M059J (cell line): ENCODE measurements at places on chromosomes 11 and 22. TPM values are rescaled to one million over a fixed set of nuclear protein-coding genes. Genes with fewer than 3 reads are reported as not detected.

The KCTD17 gene
- 6.8 and 13.1 TPM in 2 replicates for total RNA-seq

DNA sequence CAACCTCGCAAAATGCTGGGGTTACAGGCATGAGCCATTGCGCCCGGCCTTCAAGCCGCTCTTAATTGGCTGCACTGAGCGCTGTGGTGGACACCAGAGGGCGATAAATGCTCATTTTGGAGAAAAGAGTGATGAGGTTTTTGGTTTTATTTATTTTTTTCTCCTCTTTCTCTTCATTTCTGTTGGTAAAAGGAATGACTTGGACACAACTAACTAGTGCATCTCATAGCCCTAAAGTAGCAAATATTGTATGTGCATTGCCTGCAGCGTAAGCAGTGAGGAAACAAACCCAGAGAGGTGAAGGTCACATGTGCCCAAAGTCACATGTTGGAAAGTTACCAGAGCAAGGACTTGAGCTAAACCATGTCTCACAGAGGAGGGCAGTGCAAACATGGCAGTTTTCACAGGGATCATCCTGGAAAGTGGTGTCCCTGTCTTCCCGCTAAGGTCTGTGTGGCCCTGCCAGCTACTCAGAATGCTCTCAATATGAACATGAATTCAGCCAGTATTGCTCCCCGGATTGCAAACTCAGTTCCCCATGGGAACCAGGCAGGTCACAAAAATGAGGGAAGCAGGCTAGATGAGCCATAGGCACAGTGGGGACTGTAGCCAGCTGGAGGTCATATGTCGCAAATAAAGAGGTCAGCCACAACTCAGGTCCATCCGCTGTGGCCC is 8.6 kb upstream of the CD82 start:
- peak; percentile 69 for DNase-seq

DNA sequence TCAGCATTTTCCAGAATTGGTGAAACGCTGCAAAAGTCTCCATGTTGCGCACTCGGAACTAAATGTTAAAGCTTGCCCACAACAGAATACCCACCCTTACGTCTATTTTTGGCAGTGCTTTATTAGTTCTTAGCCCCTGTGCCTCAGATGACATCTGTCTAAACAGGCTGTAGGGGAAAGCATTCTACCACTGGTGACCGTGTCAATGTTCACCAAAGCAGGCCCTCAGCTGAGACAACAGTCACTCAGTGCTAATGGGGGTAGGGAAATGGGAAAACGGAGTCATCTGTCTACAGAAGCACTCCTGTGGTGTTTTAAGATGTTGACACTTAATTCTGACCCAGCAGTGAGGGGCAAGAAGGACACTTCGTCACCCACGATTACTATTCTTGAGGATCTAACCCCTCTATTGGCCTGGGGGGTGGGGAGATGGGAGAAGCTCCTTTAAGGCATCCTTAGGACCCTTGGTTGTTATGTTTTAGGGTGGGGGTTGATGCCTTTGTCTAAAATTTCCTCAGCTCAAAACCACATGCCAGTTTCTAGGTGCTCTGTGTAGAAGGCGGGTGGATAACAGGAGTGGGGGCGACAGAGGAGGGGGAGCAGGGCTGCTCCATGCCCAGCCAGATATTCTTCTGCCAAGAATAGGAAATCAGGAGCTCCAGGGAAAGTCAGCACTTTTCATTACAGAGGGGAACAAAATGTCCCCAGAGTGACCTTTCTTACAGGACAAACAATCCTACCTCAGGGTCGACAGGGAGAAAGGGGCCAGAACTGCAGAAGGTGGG is 15.6 kb upstream of the MFRP start:
- DNase-seq: no peak

The NPAS4 gene
- not detected in 2 replicates for total RNA-seq

DNA sequence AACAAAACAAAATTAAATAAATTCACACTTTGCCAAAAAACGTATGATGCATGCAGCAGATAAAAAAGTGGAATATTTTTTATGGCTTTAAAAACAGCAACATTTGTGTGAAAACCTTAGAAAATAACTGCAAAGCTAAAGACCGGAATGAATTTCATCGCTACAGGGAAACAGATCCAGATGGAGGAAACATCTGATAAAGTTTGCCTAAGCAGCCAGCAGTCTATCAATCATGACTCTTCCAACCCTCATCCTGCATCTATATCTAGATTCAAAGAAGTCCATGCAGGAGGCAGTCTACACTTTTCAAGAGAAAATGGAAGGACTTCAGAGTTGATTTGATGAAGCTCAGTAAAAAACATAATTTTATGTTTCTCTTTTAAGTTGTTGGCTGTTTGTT is 126.8 kb downstream of the SWAP70 start:
- no peak for DNase-seq

- no peak for DNase-seq
Observed at GRCh38 chr11:20770414-20770946, 101.1 kb downstream of the NELL1 start.

DNA sequence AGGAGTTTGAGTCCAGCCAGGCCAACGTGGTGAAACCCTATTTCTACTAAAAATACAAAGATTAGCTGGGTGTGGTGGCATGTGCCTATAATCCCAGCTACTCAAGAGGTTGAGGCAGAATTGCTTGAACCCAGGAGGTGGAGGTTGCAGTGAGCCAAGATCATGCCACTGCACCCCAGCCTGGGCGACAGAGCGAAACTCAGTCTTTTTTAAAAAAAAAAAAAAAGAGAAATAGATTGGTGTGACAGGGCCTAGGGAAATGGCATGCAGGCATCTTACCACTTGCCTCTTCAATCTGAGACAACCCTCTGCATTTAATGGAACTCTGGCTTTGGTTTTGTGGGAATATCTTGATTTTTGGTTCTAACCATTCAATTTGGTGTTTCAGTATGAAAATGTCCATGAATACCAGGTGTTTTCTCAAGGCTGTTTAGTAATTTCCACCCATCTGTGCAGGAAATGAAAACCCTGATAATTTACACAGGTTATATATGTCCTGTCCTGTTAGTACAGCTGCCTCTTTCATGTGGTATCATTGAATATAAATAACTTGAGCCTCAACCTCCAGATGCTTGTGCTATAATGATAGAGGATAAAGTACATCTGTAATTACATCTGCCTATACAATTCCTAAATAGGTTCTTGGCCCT is 8.4 kb downstream of the XBP1 start:
- no peak for DNase-seq

The RASD2 gene
- total RNA-seq: 1.6 and 2.4 TPM in 2 replicates

GRCh38 chr22:27393371-27393770 is 408.2 kb downstream of the MN1 start:
- DNase-seq: peak; percentile 66

- no peak for DNase-seq
Observed at GRCh38 chr11:69394869-69395246, 86.6 kb upstream of the LINC01488 start.

- DNase-seq: peak; percentile 93
Observed at GRCh38 chr11:34773826-34774225, 142.4 kb downstream of the APIP start.

The FXYD2 gene
- not detected in 2 replicates for total RNA-seq

- no peak for DNase-seq
Observed at GRCh38 chr22:45195616-45196015, 31.9 kb downstream of the NUP50 start.

DNA sequence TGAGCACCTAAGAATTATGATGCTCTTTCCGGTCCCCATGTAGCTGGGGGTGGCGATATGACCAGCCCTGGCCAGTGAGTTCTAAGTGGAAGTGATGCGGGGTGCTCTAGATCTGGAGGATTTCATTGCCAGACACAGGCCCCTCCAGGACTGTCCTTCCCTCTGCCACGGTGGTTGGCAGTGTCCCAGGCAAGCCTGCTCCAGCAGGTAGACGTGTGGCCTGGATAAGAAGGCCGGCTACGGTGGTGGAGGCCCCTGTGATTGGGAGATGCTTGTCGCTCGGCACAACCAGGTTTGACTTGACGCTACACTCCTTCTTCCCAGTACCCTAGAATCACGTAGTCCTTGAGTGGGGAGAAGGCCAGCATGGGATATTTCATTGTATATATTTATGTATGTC is 9.1 kb upstream of the ARHGAP8 start:
- DNase-seq: no peak

GRCh38 chr11:95586155-95586554 is 203.4 kb downstream of the FAM76B start:
- DNase-seq: no peak

The VPREB1 gene
- not detected in 2 replicates for total RNA-seq

The MPPED2 gene
- 0.49 and 1.4 TPM in 2 replicates for total RNA-seq

DNA sequence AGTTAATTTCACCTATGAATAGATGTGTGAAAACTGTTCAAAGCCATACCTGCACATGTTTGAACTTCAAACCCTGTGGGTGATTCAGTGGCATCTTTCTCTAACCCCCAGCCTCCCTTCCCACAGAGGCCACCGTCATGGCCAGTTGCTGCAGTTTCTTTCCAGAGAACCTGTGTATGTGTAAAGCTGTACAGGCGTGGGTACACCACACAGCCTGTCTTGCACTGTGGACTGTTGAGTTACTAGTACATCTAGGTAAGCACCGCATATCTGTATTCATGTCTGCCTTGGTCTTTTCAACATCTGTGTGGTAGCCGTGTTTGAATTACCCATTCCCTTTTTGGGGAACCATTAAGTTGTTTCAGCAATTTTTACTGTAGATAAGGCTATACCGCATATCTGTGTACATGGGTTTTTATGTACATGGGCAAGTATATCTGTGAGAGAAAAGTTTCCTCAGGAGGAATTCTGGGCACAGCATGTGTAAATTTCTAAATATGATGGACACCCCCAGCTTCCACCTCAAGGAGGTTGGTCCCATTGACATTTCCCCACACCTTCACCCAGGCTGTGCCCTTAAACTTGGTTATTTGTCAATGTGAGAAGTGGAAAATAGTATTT is 13.9 kb downstream of the NEAT1 start:
- DNase-seq: peak; percentile 61

- no peak for DNase-seq
Observed at GRCh38 chr22:20089977-20090729, 10.1 kb downstream of the DGCR8 start.
